ENCODE measurements at places on chromosomes 4 and X.

GRCh38 chr4:76434901-76435527 is at the start of gene SHROOM3:
Gene SHROOM3, plus strand, starts transcription at chr4:76435229. Its CDS starts 824 bp downstream, at chr4:76436053.
- no peak for DNase-seq

- no peak for DNase-seq
Measured at GRCh38 chr4:16862697-16863096, 35.7 kb downstream of the LDB2 start.

- DNase-seq: no peak
Measured at GRCh38 chr4:10200869-10201268, 84.3 kb upstream of the WDR1 start.

DNA sequence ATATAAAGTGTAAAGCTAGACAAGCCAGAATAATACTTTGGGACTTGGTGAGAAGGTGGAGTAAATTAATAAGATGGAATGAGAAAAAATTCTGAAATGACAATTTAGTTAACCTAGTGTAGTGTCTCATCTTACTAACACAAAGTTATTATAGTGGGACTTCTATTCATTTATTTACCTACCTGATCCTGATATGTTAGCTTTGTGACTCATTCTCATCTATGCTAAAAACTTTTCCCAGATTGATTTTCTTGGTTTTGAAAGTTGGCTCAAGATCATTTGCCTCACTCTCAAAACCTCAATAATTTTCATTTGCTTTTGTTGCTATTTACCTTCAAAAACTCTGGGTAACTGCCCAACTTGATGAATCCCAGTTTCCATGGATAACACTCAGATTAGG is 698.6 kb downstream of the SH3BGRL start:
- no peak for DNase-seq

GRCh38 chr4:123587983-123588494 is 191.4 kb downstream of the SPRY1 start:
- no peak for DNase-seq

Measured in activated CD4-positive, alpha-beta T cell treated with anti-CD3 and anti-CD28 coated beads for 24 hours (primary cell).